ENCODE measurements at places on chromosomes 3 and 15. TPM values are rescaled to one million over a fixed set of nuclear protein-coding genes. Genes with fewer than 3 reads are reported as not detected.

The KLHL40 gene
- not detected for total RNA-seq

The RETNLB gene
- not detected for total RNA-seq

The WDR48 gene
- total RNA-seq = 26.0 TPM

The FANCI gene
- total RNA-seq = 102 TPM

The IL16 gene
- total RNA-seq = 0.65 TPM

The CTXN2 gene
- total RNA-seq = not detected

The SPESP1 gene
- not detected for total RNA-seq

The SV2B gene
- not detected for total RNA-seq

The CFAP20DC gene
- 6.7 TPM for total RNA-seq

The SKOR1 gene
- 0.13 TPM for total RNA-seq

The GOLIM4 gene
- total RNA-seq = 10.9 TPM

The TRA2B gene
- 117 TPM for total RNA-seq

The AGTR1 gene
- total RNA-seq = not detected

The TM6SF1 gene
- not detected for total RNA-seq

The ARPIN gene
- 30.4 TPM for total RNA-seq

The CNTN6 gene
- not detected for total RNA-seq

The COL6A5 gene
- total RNA-seq = not detected

The SPATA12 gene
- total RNA-seq = 0.57 TPM

The MESD gene
- total RNA-seq = 21.9 TPM

The FAM81A gene
- total RNA-seq = 7.0 TPM

The GHSR gene
- not detected for total RNA-seq

The SCN5A gene
- 4.7 TPM for total RNA-seq

The PARP15 gene
- total RNA-seq = 0.07 TPM

The CYP1A1 gene
- 0.33 TPM for total RNA-seq

The ZDHHC19 gene
- not detected for total RNA-seq

The SLC41A3 gene
- total RNA-seq = 67.0 TPM

The ITIH1 gene
- not detected for total RNA-seq

The SMCO1 gene
- not detected for total RNA-seq

The BFSP2 gene
- total RNA-seq = not detected

The MESP1 gene
- total RNA-seq = 17.8 TPM

Measured in PC-9 (cell line).